ENCODE measurements at places on chromosomes 3 and 15.

- DNase-seq = no peak
Measured at GRCh38 chr3:42749753-42750231, 23.3 kb downstream of the CCDC13 start.

DNA sequence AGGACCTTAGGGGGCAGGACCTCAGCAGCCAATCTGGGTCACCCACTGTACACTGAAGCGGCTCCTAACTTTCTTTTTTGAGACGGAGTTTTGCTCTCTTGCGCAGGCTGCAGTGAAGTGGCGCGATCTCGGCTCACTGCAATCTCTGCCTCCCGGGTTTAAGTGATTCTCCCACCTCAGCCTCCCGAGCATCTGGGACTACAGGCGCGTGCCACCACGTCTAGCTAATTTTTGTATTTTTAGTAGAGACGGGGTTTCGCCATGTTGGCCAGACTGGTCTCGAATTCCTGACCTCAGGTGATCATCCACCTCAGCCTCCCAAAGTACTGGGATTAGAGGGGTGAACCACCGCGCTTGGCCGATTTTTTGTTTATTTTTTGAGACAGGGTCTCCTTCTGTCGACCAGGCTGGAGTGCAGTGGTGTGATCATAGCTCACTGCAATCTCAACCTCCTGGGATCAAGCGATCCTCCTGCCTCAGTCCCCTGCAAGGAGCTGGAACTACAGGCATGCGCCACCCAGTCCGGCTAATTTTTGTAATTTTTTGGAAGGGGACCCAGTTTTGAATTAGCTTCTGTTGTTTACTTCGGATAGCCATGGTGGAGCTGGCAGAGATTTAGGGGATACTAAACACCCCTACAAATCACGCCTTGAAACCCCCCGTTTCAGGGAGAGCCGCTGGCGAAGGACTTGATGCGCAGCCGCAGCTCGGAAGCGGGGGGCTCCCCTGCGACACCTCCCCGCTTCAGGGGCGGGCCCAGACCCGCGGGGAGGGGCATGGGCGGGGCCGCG, 1.5 kb upstream of the CLK3 start:
- DNase-seq = no peak

GRCh38 chr3:169999433-169999832, 32.8 kb downstream of the SEC62 start:
- DNase-seq = no peak

GRCh38 chr15:76576523-76577279, 240.1 kb downstream of the ISL2 start:
- peak; percentile 14 for DNase-seq

GRCh38 chr3:17730318-17730967, 12.0 kb downstream of the TBC1D5 start:
- no peak for DNase-seq

DNA sequence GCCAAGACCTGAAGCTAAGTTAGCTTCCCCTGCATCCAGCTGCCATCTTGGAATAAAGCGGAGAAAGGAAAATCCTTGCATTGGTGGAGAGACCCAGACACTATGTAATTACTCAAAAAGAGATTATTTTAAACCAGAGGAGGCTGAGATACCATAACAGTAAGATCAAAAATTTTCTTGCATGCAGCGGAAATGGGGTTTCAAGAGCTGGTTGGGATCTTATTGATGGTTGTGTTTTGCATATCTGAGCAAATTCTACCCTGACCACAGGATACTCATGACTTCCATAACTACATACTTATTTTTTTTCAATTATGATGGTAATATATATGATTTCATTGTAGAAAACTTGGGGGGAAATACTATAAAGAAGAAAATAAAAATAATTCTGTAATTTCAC, 17.5 kb downstream of the TMEM158 start:
- no peak for DNase-seq

- DNase-seq = no peak
Measured at GRCh38 chr3:11845651-11846050, 1.0 kb downstream of the TAMM41 start.

DNA sequence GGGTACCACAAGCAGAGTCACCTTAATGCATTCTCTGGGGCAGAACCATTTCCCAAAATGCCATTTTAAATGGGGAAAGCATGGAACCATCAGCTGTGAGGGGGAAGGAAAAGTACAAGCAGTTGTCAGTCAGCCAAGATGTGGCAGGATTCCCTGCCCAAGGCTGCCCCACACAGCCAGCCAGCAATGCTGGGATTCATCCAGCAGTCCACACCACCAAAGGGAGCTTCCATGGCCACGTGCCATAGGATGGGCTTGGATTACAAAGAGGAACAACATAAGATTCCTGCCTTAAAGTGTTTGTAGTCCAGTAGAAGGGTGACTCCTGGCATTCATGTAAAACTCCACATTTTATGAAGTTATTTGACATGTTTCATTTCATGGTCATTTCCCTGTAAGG, 233.3 kb downstream of the SHOX2 start:
- no peak for DNase-seq

- DNase-seq = no peak
Measured at GRCh38 chr3:17632401-17633100, 109.9 kb downstream of the TBC1D5 start.

- DNase-seq = no peak
Measured at GRCh38 chr3:33798113-33798417, 365 bp upstream of the PDCD6IP start.
